ENCODE measurements at places on chromosomes 16 and 17. TPM values are rescaled to one million over a fixed set of nuclear protein-coding genes. Genes with fewer than 3 reads are reported as not detected.

DLG4 gene
- 14.8 TPM for polyA plus RNA-seq

KRT24 gene
- polyA plus RNA-seq: not detected

SLC2A4 gene
- 38.3 TPM for polyA plus RNA-seq

HOXB2 gene
- polyA plus RNA-seq: not detected

GAS2L2 gene
- not detected for polyA plus RNA-seq

DLX3 gene
- polyA plus RNA-seq: 0.09 TPM

Data from muscle of arm (tissue), 14 donors.